Fibroblast of skin of left biceps (primary cell): ENCODE measurements at places on chromosomes 1 and 21.

- DNase-seq: no peak
These were observed 12.8 kb downstream of the CASQ2 start for GRCh38 chr1:115755456-115756370.

GRCh38 chr21:41405321-41405720 is 20.7 kb upstream of the MX1 start:
- DNase-seq: no peak

DNA sequence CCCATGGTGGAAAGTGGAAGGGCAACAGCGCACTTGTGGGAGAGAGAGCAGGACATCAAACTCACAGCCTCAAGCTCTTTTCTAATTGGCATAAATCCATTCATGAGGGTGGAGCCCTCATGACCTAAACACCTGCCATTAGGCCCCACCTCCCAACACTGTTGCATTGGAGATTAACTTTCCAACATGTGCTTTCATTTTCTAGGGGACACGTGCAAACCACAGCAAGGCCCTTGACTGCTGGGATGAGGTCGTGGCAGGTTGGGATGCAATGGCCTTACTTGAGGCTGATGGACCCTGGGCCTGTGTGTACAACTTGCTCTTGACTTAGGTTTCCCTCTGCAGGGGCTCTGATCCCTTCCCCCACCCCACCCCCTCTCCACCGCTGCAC is 35.9 kb upstream of the NEK2 start:
- no peak for DNase-seq

GRCh38 chr1:109775398-109775797 is 11.7 kb upstream of the EPS8L3 start:
- no peak for DNase-seq

DNA sequence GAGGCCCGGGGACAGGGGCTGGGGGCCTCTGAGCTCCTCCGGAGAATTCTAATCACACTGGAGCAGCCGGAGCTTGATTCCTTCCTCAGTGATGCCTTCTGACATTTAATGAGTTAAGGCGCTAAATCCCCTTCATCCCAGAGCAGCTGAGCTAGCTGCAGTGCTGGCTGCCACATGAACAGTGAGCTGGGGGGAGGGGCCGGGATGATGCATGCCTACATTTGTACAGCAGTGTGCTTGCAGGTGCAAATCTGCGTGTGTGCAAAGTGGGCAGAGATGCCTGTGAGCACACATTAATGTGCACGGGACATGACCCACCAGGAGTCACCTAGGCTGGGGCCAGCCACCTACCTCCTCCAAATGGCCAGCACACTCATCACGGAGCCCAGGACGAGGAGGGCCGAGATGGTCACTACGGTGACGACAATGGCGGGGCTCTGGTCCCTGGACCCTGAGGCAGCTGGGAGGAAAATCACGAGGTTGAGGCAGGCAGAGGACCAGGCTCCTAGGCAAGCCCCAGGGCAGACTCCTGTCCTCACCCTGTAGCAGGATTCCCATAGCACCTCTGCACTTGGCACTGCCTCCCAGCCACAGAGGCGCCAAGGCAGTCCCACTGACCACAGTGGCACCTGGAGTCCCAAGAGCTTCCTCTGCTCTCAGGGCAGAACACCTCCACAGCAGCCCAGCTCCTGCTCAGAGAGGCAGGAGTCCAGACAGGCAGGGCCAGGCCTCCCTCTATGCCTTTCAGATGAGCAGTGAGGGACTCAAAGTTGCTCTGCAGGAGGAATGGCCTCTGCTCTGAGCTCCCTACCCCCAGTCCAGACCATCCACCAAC is 34.7 kb downstream of the CDCA8 start:
- no peak for DNase-seq

GRCh38 chr21:46606427-46606813 is 1.5 kb upstream of the S100B start:
- no peak for DNase-seq
